Spleen (tissue), 13 donors: ENCODE measurements at places on chromosomes 7 and 10. TPM values are rescaled to one million over a fixed set of nuclear protein-coding genes. Genes with fewer than 3 reads are reported as not detected.

- peak; percentile 71 for DNase-seq
These were observed 3.6 kb downstream of the SMARCD3 start for GRCh38 chr7:151244841-151245346.

SPDYE11 gene
- polyA plus RNA-seq: not detected

TNKS2 gene
- 12.4 TPM for polyA plus RNA-seq

DNA sequence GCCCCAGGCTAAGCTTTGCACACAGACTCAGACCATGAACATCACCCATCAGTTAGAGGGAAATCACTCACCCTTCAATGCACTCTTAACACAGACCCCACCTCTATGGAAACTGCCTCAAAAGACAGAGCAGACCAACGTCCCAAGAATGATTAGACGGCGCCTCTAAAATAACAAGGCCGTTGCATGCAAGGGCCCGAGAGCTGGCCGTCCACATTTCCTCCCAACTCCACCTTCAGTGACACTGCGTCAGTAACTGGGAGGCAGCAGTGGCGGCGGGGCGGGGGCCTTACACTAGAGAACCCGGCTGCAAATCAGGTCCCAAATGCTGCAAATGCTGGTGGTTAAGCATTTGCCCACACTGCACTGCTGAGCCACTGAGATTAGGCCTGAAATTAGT is 115.0 kb downstream of the PTPRN2 start:
- DNase-seq: no peak

DNA sequence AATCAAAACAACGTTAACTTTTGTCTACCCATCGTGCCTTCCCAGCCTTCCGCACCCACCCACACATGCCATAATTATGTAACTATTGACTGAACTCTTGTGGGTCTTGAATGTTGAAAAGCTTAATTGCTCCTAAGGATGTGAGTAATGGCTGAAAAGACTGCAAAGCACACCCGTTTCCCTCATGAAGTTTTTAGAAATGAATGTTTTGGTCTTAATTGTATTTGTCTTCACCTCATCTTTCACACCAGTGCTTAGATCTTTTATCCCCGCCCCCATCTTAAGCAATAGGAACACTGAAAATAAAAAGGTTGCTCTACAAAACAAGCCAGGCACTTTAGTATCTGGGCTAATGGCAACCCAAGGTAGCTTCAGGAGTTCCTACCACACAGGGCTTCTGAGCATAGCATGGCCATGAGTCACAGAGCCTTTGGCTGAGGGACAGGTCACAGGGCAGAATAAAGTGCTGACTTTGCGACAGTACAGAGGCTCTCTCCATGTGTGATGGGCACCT is 690.5 kb downstream of the PARD3 start:
- no peak for DNase-seq
